ENCODE measurements at places on chromosomes 1 and 21.

GRCh38 chr1:207854001-207854400 lies 56.9 kb downstream of the CD34 start:
- no peak for DNase-seq

DNA sequence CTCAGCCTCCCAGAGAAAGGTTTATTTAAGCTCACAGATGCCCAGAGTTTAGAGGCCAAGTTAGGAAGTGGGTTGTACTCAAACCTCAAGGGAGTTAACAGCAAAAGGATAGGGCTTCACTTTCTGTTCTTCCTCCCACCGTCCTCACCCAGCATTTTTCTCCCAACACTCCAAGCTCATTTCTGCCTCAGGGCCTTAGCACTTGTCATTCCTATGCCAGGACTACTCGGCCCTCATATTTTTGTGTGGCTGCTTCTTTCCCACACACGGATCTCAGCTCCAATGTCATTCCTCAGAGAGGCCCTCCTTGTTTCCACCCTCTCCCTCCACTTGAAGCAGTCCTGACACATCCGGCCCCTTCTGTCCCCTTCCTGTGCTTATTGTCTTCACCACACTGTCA lies 12.9 kb downstream of the FAM43B start:
- DNase-seq, result no peak

DNA sequence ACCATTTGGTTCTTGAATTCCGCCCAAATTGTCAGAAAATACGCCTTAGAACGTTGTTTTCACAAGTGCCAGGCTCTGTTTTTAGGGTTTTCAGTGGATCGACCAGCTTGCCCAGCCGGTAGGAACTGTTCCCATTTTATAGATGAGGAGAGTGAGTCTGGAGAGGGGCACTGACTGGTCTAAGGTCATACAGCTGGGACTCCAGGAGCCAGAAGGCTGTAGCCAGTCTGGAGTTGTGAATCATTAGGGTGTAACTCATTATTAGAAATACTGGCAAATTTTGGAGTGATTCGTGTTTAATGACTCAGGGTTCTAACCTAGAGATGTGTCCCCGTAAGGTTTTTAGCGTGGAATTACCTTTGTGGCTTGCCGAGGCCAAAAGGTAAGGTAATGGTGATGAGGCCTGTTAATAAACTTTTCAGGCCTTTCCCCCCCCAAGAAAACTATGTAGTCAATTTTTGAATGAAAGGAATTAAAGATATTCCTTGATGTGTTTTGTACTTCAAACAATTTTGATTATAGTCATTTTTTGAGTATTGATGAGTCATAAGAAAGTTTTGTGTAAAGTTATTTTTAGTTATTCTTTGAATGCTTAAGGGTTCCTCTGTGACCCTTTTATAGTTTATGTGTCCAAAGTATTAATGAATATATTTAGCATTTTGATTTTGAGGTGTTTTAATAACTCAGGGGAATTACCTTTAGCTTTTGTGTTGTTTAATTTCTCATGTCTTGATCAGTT lies 2.1 kb downstream of the DYRK1A start:
- no peak for DNase-seq

DNA sequence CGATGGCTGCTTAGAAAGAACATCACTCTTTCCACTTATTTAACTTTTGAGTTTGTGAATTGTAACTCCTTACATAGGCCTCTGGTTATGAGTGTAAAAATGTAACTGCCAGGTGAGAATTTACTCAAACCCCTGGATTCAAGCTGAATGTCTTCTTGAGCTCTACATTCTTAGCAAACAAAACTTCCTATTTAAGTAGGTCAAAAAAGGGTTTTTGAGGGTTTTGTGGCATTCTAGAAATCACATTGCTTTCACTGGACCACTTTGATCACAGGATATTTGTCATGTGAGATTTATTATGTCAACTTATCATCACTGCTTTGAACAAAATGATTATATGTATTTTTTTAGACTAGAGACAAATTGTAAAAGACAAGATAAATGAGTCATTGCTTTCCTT lies 5.7 kb downstream of the IL23R start:
- DNase-seq, result no peak

GRCh38 chr1:59018446-59018845 lies 234.6 kb upstream of the JUN start:
- DNase-seq, result no peak

DNA sequence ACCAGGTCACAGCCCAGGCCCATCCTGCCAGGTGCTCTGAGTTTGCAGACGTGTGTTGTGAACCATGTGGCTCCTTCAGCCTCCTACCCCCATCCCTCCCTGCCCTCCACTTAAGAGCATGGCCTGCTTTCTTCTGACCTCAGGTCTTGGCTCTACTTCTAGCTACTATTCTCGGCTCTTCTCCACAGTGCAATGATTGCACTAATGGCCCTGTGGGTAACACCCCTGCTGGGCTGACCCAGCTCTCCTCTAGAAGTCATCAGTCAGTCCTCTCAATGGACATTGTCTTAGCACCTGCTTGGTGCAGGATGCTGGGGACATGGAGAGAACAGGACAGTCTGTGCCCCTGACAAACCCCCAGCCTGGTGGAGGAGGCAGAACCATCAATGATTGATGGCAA lies 22.2 kb upstream of the IFFO2 start:
- no peak for DNase-seq

GRCh38 chr1:51843948-51844347 lies 34.6 kb downstream of the NRDC start:
- DNase-seq, result no peak

DNA sequence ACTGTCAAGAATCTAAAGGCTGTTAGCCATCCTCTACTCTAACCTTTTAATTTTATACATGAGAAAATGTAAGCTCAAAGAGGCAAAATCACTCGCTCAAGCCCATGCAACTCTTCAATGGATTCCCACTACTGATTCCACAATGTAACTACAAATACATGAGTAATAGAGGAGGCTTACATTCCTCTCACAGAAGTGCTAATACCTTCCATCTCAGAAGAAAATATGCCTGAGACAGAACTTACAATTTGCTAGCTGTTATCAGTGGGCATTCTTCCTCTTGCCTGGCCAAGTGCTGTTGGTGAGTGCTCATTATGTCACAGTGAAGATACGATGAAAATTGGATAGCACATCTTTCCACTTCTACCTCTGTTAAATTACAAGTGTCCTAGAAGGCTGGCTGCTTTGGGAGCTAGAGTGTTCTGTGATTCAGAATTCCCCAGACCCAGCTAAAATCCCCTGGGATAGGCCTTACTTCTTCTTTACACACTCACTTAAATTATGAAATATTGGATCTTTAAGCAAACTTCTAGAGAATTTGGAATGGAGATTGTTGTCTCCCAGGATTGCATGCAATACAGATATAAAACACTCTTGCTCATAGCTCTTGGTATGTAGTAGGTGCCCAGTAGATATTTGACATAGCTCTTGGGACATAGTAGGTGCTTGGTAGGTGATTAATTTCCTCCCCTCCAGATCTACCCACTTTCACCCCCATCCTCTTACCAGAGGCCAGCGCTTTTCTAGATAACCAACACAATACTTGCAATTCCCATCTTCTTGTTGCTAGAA lies 24.1 kb downstream of the BCL9 start:
- DNase-seq, result no peak

GRCh38 chr1:64482720-64483119 lies 12.8 kb downstream of the CACHD1 start:
- DNase-seq, result no peak

- DNase-seq, result no peak
Measured at GRCh38 chr1:116474921-116475849, 95.6 kb downstream of the CD58 start.

DNA sequence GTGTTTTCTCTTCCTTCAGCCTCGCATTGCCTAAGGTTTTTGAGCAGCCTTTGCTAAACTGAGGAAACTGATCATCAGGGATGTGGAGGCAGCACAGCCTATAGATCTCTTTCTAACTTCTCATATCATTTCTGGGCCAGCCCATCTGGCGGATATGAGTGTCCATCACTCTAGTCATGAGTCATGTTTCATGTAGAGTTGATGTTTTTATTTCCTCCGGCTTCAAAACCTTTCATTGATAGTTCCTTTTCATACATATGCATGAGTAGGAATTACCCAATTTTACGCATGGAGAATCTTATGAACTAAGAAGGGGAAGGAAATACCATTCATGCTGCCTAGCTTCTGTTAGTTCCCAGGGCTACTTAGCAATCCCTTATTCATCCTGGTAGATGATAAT lies 66.3 kb downstream of the SPATA46 start:
- DNase-seq, result no peak

- no peak for DNase-seq
Measured at GRCh38 chr1:918353-918752, 5.4 kb upstream of the SAMD11 start.

- no peak for DNase-seq
Measured at GRCh38 chr1:29148656-29149491, 25.2 kb upstream of the TMEM200B start.

GRCh38 chr1:79122521-79122920 lies 116.0 kb upstream of the ADGRL4 start:
- no peak for DNase-seq

DNA sequence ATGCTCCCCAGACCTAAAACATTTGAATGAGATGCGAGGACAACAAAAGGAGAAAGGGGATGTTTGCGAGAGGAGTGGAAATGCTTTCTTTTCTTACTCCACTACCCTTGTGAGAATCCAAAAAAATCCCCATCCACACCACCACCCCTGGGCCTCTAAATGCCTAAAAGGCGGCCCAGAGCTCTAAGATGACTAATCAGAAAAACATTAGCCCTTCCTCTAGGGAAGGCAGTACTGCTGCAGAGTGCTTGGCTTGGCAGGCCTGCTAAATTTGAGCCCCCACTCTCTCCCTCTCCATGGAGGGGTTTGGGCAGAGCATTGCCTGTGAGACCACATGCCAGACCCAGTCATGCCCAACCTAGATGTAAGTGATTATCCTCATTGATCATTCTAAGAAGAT lies 347.9 kb downstream of the USH2A start:
- no peak for DNase-seq

GRCh38 chr1:83960669-83961277 lies 38.2 kb downstream of the TTLL7 start:
- DNase-seq, result no peak

GRCh38 chr1:177351361-177352108 lies 180.8 kb downstream of the BRINP2 start:
- DNase-seq, result no peak

- no peak for DNase-seq
Measured at GRCh38 chr1:53023546-53023945, 38.5 kb upstream of the PODN start.

DNA sequence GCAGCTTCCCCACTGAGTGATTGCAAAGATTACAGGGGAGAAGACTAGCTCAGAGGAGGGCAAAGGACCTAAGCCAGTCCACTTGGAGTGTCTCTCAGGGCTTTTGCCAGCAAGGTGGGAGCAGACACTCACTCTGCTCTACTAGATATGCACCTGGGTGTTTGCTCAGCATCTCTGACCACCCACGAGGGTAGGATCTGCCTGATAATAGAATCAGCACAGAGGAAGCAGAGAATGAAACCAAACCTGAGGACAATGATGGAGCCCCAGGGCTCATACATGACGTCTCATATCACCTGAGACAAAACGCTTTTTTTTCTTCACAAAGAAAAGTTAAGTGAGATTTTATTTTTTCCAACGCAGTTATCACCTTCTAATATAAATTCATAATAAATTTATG lies 79.4 kb downstream of the RRAGC start:
- no peak for DNase-seq

GRCh38 chr21:14686466-14687267 lies 140.6 kb upstream of the SAMSN1 start:
- no peak for DNase-seq

GRCh38 chr1:64581843-64582185 lies 111.9 kb downstream of the CACHD1 start:
- DNase-seq, result no peak

DNA sequence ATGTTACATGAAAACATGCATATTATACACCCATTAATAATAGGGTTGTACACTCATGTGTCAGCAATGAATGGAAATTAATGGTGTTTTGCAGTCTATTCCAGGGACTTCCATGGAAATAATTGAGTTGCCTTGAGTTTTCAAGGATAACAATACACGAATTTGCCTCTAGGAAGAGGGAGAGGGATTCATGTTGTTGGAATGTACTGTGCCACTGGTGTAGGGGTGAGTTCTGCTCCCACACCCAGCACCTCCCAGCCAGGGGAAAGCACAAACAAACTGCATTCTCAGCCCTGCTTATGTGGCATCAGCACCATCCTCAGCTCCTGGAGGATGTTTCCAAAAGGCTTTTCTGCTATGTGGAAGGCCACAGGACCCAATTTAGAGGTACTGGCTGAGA lies 57.8 kb downstream of the BCAR3 start:
- DNase-seq, result no peak

- no peak for DNase-seq
Measured at GRCh38 chr1:22117851-22118250, 25.0 kb downstream of the WNT4 start.

- no peak for DNase-seq
Measured at GRCh38 chr1:41823471-41823870, 95.3 kb downstream of the HIVEP3 start.

- DNase-seq, result no peak
Measured at GRCh38 chr1:180901076-180901990, 11.4 kb upstream of the KIAA1614 start.

GRCh38 chr1:81801651-81802456 lies 1.1 kb downstream of the ADGRL2 start:
- no peak for DNase-seq

GRCh38 chr21:36104317-36105300 lies 30.3 kb upstream of the CBR3 start:
- DNase-seq, result no peak

- DNase-seq, result no peak
Measured at GRCh38 chr1:180232521-180233043, 2.5 kb downstream of the LHX4 start.

GRCh38 chr21:46171585-46171984 lies 12.7 kb downstream of the SPATC1L start:
- no peak for DNase-seq

DNA sequence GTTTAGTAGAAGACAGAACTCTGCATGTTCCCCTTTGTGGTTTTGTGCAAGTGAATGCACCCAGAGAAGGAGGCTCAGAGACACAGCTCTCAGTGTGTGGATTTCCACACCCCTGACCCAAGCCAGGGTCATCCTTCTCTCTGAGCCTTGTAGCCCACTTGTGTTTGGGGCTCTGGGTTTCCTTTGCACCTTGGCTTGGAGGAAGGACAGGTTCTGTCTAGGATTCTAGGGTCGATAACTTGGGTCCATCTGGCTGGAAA lies 27.2 kb downstream of the MYOG start:
- no peak for DNase-seq

GRCh38 chr1:201169971-201170532 lies 15.8 kb upstream of the TMEM9 start:
- no peak for DNase-seq

DNA sequence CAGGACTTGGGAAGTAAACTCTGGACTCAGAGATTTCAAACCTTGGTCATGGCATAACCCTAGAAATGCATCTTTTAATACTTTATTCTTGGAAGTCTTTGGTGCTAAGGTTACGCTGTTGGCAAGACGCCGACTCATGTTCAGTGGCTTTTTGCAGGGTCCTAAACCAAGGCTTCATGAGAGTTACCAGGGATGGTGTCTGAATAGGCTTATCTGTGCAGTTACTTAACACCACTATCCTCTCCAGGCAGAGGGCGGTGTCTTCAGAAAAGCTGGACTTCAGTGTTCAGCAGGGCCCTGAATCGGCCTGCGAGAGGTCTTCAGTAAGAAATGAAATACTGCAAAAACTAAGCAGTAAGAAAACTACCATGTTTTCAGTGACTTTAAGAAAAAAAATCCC lies 58.3 kb downstream of the SIM2 start:
- no peak for DNase-seq

Data from non-pigmented ciliary epithelial cell (primary cell).